Cerebellar cortex (tissue), 1 donor: ENCODE measurements at places on chromosomes 13 and 19.

DNA sequence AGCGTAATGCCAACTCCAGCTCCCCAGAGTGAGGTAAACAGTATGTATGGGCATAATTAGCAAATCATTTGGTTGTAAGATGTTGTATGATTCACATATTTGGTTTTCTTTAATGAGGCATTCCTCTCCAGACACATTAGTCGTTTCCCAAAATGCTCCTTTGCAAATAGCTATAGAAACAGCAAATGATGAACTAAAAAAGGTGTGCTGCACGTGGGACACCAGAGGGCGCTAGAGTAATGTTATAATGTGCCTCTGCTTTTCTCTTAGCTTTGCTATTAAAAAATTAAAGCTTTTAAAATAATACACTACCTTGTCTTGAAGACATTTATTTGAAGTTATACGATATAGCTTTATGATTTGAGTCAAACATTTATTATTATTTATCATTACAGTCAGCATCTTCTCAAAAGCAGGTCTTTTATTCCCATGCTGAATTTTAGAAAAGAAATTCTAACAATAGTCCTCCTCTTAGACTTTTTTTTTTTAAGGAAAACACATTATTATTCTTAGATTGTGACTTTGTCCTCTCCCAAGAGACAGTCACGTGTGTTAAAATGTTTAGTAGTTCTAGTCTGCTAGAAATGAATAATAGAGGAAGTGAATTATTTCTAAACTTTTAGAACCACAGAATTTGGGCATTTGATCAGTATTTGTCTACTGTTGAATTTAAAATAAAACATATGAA, 121.6 kb upstream of the FRY start:
- peak; percentile 85 for DNase-seq

DNA sequence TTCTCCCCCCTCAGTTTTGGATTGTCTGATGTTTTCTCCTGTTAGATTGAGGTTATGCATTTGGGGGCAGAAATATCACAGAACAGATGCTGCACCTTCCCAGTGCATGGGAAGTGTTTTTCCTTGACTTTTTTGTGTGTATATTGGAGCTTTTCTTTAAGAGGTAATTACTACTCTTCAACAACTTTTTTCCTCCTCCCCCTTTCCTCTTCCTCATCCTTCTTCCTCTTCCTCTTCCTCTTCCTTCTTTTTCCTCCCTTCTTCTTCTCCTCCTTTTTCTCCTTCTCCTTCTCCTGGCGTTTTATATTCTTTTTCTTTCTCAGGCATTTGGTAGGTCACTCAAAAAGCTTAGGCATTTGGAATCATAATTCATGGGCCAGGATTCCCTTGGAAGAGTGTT, 18.1 kb upstream of the SPATA13 start:
- no peak for DNase-seq

DNA sequence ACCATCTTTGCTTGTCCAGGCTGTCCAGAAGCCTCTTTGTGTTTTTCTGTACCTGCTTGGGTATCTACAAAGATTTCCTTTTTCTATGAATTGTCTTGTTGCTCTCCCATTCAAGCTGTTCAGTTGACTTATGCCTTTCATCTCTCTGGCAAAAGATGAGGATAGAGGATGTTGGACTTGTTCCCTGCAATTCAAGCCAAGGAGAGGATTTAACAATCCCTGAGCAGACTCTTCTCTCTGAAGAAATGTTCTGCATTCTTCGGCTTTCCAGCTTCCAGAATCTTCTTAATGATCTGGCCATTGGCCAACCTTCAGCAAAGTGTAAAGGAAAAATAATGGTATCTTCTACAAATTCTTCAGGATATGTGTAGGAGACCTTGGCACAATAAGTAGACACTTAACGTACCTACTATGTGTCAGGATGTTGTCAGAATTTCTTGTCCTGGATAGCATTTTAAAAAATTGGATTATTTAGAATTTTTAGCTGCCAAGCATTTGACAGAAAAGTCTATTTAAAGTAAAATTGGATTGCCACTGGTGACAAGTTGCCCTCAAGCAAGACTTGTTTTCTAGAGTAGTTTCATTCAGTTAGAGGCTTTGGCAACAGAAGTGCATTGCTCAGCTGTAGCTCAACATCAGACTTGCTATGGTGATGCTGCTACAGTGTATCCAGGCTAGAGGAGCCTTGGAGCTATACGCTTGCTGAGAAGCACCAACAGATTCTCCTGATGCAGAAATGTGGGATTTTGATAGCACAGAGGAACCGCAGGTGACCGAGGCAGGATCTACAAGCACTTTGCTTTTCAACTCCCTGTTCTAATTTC, 455.7 kb downstream of the SUCLA2 start:
- no peak for DNase-seq

- DNase-seq, result no peak
These were observed 38.2 kb downstream of the TMTC4 start for GRCh38 chr13:100636441-100636840.

GRCh38 chr13:42056146-42056545, 7.7 kb downstream of the DGKH start:
- no peak for DNase-seq

- no peak for DNase-seq
These were observed 1.0 kb downstream of the SMIM24 start for GRCh38 chr19:3479177-3479833.
